HFFc6 (cell line): ENCODE measurements at places on chromosomes 2 and 18. TPM values are rescaled to one million over a fixed set of nuclear protein-coding genes. Genes with fewer than 3 reads are reported as not detected.

GRCh38 chr2:128632501-128632800, 313.8 kb upstream of the HS6ST1 start:
- no peak for DNase-seq

Gene ELOA2
- not detected in 3 replicates for total RNA-seq

DNA sequence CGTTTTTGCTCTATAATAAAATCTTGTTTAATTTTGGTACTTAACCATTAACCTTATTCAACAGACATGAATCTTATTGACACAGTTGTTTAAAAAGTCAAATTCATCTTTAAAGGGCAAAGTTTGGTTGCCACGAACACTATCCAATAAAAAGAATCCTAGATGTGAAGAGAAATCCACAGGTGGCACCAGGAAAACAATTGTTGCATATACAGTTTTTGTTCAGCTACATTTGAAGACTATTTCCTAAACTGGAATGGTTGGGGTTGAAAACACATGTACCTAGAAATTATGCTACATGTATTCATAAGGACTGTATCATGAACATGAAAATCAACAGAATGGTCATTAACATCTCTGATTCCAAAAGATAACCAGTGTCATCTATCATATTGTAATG, 71.1 kb upstream of the GULP1 start:
- DNase-seq = no peak

GRCh38 chr2:161824226-161824625, 200.0 kb downstream of the SLC4A10 start:
- DNase-seq = no peak

DNA sequence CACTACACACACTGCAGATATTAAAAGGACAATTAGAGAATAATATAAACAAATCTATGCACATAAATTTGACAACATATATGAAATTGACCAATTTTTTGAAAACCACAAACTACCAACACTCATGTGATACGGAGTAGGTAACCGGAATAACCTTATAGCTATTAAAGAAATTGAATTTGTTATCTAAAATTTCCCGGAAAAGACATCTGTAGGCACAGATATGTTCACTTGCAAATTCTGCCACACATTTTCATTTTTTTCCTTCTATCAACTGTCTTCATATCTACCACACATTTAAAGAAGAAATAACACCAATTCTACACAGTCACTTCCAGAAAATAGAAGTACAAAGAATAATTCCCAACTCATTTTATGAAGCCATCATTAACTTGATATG, 22.4 kb downstream of the NLRC4 start:
- no peak for DNase-seq

- no peak for DNase-seq
Measured at GRCh38 chr18:74453016-74453566, 4.0 kb downstream of the DIPK1C start.

DNA sequence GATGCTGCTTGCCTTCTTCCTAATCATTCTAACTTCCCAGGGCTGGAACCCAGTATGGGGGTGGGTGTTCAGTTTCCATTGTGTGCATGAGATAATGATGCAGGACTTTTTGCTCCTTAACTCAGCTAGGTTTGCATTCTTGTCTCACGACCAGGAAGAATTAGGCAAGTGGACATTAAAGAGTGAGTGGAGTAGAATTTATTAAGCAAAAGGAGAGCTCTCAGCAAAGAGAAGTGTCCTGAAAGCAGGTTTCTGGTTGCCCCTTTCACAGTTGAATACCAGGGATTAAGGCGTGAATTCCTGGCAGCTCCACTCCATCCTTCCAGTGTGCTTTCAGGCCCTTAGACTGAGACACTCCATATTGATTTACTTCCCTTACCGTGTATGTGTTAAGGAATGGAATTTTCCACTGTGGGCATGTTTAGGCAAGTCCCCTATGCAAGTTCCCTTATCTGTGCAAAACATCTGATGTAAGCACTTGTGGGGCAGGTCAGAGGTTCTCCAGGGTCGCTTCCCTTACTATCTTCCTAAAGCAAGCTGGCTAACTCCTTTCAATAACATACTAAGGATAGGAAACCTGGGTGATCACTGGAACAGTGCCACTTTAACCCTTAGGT, 126.5 kb downstream of the GPR39 start:
- DNase-seq = no peak

- no peak for DNase-seq
Measured at GRCh38 chr2:200221055-200221955, 85.2 kb upstream of the SPATS2L start.

GRCh38 chr2:23901966-23902846, 24.7 kb downstream of the ATAD2B start:
- peak; percentile 63 for DNase-seq

GRCh38 chr2:9297156-9297555, 90.5 kb downstream of the ASAP2 start:
- DNase-seq = no peak

DNA sequence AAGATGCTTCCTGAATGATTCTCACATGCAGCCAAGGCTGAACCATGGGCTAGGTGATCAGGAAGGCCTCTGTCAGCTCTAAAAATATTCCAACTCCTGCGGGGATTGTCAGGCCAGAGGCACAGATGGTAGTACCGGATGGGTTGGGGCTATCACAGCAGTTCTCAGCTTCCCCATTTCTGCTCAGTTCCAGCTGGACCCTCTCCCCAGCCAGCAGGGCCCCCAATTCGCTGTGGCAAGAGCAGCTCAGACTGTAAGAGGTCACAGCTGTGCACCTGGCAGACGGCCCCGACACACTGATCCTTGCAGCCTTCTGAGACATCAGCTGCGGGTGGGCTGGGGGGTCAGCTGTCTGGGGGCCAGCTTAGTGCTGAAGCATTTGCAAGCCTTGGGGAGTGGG, 43.6 kb upstream of the TCF7L1 start:
- no peak for DNase-seq

- DNase-seq = no peak
Measured at GRCh38 chr2:1581965-1582625, 162.2 kb downstream of the PXDN start.

Gene SIX3
- total RNA-seq = not detected in 3 replicates

Gene GDF7
- not detected in 3 replicates for total RNA-seq

Gene FBXO15
- total RNA-seq = 0.67 to 1.5 TPM (median 1.3 TPM) in 3 replicates

GRCh38 chr2:150698016-150698661, 210.7 kb upstream of the RND3 start:
- DNase-seq = peak; percentile 32

DNA sequence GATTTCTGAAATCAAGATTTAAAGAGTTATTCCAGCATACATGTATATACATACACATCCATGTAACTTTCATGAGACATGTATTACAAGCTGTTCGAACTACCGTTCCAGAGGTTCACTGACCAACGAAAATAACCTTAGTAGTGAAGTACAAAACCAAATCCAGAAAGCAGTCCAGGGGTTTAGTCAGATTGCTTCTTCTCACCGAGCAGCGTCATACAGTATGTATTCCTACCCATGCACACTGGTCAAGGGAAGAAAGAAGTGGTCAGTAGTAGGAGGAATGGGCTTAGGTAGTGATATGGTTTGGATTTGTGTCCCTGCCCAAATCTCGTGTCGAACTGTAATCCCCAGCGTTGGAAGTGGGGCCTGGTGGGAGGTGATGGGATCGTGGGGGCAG, 45.3 kb downstream of the E2F6 start:
- DNase-seq = no peak

DNA sequence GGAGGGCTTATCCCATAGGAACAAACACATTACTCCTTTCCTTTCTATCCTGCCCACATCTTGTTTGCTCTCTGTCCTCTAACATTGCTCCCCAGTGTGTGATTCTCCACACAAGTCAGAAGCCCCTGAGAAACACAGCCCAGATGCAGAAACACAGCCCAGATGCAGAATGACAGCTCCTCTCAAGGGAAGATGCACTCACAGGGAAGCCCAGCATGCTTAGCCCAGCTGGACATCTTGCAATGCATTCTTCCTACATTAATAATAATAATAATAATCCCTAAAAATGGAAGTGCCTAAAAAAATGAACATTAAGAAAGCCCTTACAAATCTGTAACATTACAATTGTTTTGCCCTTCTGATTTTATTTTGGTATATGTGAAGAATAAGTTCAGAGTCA, 172.1 kb downstream of the CBLN2 start:
- DNase-seq = no peak

- no peak for DNase-seq
Measured at GRCh38 chr2:191740759-191741158, 62.8 kb downstream of the NABP1 start.

- DNase-seq = peak; percentile 35
Measured at GRCh38 chr18:36593001-36593400, 235.8 kb downstream of the TPGS2 start.

Gene FEV
- total RNA-seq = not detected in 3 replicates

- DNase-seq = no peak
Measured at GRCh38 chr2:117977696-117978095, 36.2 kb downstream of the CCDC93 start.

DNA sequence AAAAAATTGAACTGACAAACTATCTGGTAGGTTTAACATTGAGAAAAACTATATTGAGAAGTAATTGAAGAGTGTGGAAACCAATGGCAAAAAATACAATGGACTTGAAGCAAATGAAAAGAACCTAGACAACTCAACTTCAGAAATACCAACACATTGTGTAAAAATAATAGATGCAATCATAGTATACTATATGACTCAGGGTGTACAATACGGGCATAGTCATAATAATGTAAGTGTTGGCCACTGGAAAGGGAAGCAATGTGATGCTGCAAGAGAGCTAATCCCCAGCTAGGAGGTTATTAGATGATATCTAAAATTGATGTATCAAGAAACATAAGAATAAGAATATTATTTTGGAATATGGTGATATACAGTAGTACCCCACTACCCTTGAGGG, 45.3 kb downstream of the SMAD7 start:
- DNase-seq = no peak

Gene KIAA1328
- 2.8 to 3.2 TPM (median 3.0 TPM) in 3 replicates for total RNA-seq

Gene CYS1
- total RNA-seq = 0.38 to 1.4 TPM (median 0.45 TPM) in 3 replicates

GRCh38 chr2:217900780-217901360, 101.9 kb downstream of the TNS1 start:
- no peak for DNase-seq

DNA sequence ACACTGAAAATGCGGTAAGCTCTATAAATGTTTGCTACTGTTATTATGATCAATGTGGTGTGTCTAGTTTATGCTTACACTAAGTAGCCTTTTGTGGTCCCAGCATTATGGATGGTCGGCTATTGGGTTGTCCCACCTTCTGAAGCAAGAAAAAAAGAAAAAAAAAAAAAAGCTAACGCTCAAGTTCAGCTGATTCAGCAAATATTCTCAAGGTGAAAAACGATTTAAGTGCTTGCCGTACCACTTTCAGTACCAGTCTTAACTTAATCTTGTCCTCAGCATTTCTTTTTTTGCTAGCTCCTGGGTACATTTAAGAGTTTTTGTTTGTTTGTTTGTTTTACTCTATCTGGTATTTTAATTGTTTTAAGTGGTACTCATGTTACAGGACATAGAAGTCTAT, 87.5 kb downstream of the MBD5 start:
- DNase-seq = no peak

DNA sequence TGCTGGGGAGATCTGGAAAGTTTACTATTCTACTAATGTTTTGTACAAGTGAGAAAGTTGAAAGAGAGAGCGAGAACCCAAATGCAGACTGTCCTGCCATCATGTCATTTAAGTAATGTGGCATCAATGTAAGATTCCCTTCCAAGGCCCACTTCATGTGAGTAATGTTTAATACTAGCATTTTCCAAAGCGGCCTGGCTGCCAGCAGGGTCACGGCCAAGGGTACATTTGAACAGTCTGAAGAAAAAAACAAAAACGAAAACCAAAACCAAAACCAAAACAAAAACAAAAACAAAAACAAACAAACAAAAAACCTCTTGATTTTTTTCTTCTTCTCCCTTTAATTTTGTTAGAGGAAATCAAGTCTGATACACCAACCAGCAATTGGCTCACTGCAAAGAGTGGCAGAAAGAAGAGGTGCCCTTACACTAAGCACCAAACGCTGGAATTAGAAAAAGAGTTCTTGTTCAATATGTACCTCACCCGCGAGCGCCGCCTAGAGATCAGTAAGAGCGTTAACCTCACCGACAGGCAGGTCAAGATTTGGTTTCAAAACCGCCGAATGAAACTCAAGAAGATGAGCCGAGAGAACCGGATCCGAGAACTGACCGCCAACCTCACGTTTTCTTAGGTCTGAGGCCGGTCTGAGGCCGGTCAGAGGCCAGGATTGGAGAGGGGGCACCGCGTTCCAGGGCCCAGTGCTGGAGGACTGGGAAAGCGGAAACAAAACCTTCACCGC, 2.2 kb downstream of the HOXD10 start:
- DNase-seq = no peak

DNA sequence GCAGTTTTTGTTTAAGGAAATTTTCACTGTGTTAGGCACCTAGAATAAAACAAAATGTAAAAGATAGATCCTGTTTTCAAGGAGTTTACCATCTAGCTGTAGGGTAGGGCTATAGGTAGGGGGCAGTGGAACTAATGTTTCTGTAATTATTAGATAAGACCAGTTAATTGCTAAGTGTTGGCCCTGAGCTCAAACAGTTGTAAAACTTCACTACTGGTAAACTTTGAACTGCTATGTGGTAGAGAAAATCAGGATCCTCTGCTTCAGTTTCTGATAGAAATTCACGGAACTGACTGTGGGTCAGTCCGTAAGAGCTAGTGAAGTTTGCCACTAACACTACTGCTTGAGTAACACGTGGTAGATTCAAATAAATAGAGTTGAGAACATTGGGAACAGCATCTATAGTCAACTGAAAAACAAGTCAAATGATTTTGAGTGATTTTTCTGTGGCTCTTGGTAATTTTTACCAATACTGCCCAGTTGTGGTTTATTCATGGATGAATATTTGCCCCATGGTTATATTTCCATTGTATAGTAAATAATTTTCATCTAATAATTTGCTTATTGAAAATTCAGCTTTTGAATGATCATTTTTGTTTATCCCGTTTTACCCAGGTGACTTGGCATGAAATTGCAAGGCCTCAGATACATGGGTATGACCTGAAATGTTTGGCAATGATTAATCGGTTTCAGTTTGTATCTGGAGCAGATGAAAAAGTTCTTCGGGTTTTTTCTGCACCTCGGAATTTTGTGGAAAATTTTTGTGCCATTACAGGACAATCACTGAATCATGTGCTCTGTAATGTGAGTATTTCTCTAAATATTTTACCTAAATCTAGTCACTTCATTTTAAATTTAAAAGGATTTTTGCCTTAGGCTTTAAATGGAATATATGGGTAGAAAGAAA, 26.4 kb downstream of the ELP2 start:
- peak; percentile 72 for DNase-seq

- DNase-seq = no peak
Measured at GRCh38 chr2:45117383-45117782, 108.1 kb upstream of the SIX2 start.

DNA sequence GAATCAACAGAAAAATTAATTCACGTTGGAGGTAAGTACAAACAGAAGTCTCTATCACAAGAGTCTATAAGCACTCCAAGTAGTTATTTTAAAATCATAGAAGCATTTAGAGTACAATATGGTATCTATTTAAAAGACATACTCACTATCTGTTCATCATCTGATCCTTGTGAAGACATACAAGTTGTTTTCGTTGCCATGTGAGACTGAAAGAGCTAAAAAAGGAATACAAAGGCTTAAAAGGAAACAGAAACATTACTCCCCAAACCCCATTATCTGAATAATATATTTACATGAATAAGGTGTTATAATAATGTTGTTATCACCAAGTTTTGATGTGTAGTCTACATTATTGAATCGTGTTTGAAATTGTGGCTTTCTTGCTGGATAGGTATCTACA, 20.9 kb downstream of the SEPTIN10 start:
- DNase-seq = no peak

- peak; percentile 30 for DNase-seq
Measured at GRCh38 chr2:227325839-227326195, 766 bp downstream of the MFF start.

Gene SCYGR4
- total RNA-seq = not detected in 3 replicates

GRCh38 chr2:40751981-40752380, 300.1 kb upstream of the SLC8A1 start:
- DNase-seq = no peak

GRCh38 chr2:201820383-201821007, 14.2 kb downstream of the CDK15 start:
- no peak for DNase-seq
